ENCODE measurements at places on chromosomes 13 and 19.

- DNase-seq = peak; percentile 12
Observed at GRCh38 chr19:23070353-23071146, 46.3 kb upstream of the ZNF730 start.

DNA sequence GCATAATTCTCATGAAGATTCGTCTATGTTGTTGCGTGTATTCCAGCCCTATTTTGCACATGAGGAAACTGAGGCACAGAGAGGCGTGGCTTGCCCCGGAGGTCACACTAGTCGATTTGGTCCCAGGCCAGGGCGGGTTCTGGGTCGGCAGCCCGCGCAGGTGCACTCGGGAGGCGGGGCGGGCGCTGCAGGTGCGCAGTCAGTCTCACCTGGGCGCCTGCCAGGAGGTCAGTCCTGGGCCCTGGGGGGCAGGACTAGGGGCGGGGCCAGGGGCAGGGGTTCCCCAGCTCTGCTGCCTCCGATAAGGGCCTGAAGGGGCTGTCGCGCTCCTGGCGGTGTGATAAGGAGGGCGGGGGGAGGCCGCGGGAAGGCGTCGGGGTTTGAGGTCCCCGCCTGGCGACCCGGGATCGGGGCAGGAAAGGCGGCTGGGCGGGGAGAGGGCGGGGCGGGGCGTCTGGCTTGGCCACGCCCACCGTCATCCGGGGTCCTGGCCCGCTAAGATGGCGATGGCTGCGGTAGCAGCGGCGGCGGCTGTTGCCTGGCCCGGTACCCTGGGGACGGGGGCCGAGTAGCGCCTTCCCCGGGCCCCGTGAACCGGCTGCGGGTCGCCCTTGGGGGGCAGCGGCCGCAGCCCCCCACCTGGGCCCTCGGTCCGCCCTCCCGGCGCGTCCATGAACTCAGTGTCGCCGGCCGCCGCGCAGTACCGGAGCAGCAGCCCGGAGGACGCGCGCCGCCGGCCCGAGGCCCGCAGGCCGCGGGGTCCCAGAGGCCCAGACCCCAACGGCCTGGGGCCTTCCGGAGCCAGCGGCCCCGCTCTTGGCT is at the start of gene ATG4D:
Gene ATG4D (plus strand): TSS at position 485 of the 822 bp plus-strand sequence. CDS start 187 bp downstream, at position 672.
- peak; percentile 78 for DNase-seq

DNA sequence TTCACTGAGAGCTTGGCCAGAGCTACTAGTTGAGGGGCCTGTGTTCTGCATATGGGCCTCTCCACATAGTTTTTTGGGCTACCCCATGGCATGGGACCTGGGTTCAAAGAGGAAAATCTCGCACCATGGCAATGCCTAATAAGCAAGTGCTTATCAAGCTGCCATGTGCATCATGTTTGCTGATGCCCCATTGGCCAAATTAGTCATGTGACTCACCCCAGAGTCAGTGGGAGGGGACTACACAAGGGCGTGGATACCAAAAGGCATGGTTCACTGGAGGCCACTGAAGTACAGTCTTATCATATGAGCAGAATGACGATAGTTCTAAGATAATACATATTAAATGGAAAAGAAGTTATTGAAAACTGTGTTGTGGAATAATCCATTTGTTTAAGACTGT is 214.8 kb downstream of the LMO7 start:
- DNase-seq = no peak

GRCh38 chr19:38734426-38735256 is 9.6 kb downstream of the CAPN12 start:
- DNase-seq = no peak

DNA sequence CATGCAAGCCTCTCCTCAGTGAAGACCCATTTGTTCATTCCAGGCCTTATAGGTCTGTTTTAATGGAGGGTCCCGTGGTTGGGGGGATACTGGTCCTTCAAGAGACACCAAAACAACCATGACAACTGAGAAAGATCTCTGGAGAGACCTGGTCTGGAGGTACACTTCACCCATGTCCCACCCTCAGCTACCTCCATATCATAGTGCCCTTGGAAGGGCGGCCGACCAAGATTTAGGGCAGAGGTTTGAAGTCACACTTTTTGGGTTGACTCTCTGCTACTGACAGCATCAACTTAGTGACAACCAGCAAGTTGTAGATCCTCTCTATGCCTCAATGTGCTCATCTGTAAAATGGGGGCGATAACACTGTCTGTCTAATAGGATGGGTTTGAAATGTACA is 177.3 kb downstream of the TSHZ3 start:
- DNase-seq = no peak

GRCh38 chr19:30452931-30453330 is 80.7 kb downstream of the ZNF536 start:
- no peak for DNase-seq

DNA sequence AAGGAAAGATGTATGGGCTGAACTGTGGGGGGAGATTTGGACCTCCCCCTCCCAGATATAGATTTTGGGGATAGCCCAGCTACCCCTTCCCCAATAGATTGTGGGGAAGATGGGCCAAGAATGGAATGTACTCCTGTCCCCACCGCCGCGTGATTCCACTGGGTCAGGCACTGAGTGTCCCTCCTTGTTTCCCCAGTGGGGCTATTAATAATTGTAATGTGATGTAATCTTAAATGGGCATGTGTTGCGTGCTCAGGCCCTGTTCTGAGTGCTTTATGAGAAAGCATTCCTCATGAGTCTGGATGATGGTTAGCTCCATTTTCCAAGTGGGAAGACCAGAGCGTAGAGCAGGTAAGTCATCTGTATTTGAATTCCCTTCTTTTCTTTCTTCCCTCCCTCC is 1.4 kb downstream of the PSMD8 start:
- no peak for DNase-seq

GRCh38 chr13:107864543-107865317 is 350.6 kb downstream of the LIG4 start:
- no peak for DNase-seq

DNA sequence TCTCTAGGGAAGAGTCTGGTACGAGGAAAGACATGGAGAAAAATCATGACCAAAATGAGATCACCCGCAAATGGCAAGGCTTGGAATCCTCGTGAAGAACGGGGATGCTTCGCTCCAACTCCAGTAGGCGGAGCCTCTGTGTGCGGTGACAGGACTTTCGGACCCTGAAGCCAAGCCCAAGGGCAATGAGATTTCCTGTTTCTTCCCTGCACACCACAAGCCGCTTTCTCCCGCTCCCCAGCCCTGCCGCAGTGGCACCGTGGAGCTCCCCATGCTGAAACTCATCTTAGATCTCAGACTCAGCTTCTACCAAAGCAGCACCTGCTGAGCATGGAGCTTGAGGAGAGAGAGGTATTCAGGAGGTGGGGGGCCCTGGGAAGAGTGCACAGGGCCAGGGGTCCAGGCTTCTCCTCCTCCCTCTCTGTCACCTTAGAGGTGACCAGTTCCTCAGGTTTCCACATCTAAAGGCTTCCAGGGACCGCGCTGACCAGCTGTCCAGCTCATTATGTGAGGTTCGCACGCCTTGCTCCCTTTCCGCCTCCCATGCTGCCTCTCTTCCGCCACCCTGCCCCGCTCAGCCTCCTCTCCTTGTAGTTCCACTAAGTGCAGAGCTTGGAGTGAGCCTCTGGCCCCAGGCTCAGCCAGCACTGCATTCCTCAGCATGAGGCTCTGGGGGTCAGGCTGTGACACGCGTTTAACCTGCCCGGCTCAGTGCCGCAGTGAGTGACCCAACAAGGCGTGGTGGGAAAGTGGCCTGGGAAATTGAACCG is 153.8 kb upstream of the SOX1 start:
- DNase-seq = no peak

Data from activated T-cell treated with anti-CD3 and anti-CD28 coated beads for 48 hours (primary cell).